CD4-positive, alpha-beta T cell treated with Interferon gamma for 1 hour (primary cell): ENCODE measurements at places on chromosomes 6 and 20.

DNA sequence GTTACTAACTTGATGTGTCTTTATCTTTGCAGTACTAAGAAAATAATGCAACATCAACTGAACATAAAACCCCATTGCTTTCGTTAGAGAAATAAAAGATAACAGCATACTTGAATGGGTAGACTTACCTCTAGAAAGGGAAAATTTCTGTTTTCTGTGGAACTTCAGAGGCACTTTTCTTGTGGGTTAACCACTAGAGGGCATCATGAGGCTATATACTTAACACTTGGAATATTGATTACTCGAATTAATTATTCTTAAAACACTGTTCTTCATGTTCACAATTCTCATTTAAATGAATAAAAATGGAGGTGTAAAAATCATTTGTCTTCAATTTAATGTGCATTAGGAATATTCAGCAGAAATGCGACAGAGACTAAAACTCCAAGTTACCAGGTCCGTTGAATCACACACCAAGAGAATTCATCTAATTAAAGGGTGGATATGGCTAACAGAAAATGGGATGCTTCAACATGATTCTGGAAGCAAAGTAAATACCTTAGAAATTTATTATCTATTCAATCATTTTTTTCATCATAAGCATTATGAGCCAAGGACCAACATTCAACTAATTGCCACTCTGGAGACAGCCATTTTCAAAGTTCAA, 330.8 kb upstream of the PREP start:
- DNase-seq = no peak

GRCh38 chr20:36709126-36709525, 36.8 kb downstream of the NDRG3 start:
- DNase-seq = no peak

GRCh38 chr6:125164696-125165095, 11.1 kb downstream of the TPD52L1 start:
- no peak for DNase-seq

DNA sequence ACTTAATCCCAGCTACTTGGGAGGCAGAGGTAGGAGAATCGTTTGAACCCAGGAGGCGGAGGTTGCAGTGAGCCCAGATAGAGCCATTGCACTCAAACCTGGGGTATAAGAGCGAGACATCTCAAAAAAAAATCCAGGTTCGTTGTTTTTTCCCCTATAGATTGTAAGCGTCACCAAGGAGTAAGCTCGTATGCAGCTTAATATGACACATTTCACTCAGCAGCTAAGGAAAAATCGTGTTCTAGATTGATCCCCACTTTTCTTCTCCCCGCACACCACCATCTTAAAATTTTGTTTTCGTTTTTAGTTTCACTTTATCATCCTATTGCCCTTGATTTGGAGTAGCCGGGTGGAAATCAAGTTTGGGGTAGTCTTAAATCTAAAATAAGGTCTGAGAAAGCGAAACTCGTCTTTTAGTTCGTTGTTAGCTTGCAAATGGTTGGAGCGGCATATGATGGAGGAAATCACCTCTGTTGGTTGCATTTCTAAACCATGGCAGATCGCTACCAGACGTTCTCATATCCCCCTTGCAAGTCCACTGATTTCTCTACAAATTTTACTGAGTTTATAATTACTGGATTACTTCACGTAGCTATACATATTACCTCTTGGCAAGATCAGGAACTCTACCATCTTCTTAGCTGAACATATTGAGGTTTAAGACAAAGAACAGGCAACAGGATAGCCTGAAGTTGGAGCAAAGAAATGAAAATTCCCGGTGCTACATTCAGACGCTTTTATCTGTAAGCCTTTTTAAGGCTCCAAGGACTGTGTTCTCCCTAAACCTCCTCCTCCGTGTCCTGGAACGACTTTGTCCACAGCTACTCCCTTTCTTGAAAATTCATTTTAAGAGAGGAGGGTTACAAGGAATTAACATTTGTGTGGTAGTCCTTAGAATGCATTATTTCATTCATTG, 91.1 kb upstream of the BTN3A2 start:
- peak; percentile 18 for DNase-seq

DNA sequence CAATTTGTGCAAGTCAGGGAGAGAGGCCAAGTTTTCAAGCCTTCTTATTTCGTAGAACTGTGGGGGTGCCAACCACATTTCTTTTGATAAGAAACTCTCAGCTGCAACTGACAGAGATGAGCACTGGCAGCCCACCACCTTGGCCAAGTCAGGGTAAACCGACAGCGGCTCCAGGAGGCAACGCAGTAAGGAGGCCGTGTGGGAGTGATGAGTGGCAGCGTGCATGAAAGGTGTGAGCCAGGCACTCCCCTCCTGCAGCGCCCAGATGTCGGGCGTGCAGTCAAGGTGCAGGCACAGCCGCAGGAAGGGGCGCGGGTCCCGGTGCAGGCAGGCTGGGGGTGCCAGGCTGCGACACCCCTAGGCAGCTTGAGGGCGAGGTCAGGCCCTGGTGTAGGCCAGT, 49.2 kb upstream of the HDAC2 start:
- no peak for DNase-seq

- no peak for DNase-seq
Observed at GRCh38 chr6:138528956-138529355, 29.7 kb upstream of the NHSL1 start.

GRCh38 chr20:53081916-53082863, 110.0 kb downstream of the TSHZ2 start:
- no peak for DNase-seq

DNA sequence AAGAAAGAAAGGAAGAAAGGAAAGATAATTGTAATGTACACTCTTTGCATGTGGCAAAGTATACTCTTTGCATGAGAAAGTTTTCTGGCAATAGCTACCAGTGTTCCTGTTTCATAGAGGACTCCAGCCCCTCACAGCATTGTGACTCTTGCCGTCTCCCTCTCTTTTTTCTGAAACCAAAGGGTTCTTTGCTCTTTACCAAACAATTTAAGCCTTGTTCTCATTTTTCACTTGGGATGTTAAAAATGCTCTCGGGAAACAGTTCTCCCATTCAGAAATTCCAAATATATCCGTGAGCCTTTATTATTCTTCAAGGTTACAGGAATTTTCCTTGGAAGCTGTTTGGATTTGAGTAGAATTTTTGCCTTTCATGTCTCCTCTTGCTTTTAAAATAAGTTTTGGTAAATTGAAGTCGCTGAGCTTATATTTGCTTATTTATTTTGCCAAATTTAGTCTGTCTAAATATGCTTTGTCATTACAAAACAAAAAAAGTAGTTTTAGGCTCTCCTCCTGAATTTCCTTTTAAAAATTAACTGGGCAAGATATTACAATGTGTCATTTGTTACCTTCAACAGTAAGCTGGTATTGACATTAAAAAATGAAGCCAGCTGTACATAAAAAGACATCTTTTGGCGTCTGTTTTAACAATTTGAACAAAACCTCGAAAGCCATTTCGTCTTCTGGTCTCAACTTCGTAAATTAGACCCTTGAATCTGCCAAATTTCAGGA, 103.8 kb upstream of the ARMC2 start:
- DNase-seq = no peak

- DNase-seq = no peak
Observed at GRCh38 chr6:158894193-158894592, 75.0 kb upstream of the EZR start.

DNA sequence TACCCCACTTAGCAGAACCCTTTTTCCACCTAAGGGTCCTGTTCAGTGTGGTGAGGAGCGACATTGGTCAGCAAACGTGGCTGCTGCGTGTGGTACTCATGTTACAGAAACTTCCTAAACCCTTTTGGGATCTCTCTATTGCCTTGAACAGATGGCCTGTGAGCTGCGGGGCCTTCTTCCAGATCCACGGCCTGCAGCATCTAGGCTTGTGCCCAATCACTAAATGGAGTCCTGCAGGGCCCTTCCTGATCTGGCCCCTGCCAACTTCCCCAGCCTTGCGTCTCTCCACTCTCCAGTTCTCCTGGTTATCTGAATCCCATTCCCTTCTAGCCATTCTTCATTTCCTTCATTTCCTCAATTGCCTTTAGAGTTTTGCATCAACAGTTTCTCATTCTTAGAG, 85.6 kb downstream of the PDE7B start:
- DNase-seq = no peak

DNA sequence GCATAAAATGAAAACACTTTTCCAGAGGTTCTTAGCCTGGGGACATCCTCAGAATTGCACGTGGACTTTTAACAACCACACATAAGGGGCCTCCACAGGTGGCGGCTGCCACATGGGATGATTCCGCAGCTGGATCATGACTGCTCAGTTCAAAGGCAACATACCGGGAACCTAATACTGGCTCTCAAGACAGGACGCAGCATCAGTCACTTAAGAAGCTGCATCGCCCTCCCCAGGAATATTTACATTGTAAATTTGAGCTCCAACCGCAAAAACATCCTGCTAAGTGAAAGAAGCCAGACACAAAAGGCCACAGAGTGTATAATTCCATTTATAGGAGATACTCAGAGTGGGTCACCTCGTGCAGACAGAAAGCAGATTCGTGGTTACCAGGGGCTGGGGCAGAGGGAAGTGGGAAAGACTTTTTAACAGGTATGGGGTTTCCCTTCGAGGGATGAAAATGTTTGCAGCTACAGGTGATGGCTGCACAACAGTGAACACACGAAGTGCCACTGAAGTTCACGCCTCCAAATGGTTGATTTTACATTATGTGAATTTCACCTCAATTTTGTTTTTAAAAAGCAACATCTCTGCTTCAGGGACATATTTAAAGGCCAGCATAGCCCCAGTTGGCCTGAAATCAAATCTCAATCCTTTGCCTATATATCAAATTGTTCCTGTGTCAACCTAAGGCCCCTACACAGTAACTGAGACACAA, 141.5 kb downstream of the BMP7 start:
- no peak for DNase-seq

GRCh38 chr20:43863330-43863729, 51.3 kb upstream of the TOX2 start:
- no peak for DNase-seq

- peak; percentile 14 for DNase-seq
Observed at GRCh38 chr6:37083243-37084138, 78.0 kb downstream of the FGD2 start.

DNA sequence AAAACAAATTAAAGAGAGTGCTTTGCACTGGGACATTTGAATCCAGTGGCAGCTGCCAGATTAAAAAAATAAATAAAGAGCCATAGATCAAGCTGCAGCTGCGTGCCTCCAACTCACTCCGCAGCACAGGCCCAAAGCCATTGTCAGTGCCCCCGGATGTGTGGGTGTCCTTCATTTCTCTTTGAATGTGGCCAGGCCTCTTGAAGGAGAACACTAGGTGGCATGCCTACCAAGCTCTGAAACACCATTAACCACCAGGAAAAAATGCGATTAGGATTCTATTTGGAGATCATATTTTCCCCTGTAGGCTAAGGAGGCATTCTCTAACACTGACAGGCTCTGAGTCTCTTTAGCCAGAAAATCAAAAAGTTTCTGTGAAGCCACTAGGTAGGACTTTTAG, 549.8 kb downstream of the PRKN start:
- DNase-seq = no peak

- peak; percentile 20 for DNase-seq
Observed at GRCh38 chr6:88238065-88238464, 71.9 kb upstream of the CNR1 start.

- no peak for DNase-seq
Observed at GRCh38 chr6:159307246-159307790, 138.1 kb downstream of the FNDC1 start.

DNA sequence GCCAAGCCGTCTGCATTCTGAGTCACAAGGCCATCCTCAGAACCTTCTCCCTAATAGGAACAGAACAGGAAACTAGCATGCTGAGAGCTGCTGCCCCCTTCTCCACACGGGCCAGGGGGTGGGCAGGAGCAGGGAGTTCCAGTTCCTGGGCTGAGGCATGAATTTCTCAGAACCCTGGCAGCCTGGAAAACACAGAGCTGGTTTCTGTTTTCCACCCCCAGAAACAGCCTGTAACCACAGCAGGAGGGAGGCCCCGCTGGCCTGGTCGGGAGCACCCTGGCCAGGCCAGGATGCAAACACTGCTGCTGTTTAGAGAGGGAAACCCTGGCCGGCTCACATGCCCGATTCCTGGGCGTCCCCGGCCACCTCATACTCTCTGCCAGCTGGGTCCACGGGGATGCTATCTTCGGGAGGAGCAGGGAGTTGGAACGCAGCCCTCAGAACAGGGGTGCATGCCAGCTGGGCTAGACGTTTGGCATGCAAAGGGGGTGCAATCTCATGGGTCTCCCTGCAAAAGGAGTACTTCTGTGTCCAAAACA, 130.1 kb downstream of the NFATC2 start:
- DNase-seq = no peak

DNA sequence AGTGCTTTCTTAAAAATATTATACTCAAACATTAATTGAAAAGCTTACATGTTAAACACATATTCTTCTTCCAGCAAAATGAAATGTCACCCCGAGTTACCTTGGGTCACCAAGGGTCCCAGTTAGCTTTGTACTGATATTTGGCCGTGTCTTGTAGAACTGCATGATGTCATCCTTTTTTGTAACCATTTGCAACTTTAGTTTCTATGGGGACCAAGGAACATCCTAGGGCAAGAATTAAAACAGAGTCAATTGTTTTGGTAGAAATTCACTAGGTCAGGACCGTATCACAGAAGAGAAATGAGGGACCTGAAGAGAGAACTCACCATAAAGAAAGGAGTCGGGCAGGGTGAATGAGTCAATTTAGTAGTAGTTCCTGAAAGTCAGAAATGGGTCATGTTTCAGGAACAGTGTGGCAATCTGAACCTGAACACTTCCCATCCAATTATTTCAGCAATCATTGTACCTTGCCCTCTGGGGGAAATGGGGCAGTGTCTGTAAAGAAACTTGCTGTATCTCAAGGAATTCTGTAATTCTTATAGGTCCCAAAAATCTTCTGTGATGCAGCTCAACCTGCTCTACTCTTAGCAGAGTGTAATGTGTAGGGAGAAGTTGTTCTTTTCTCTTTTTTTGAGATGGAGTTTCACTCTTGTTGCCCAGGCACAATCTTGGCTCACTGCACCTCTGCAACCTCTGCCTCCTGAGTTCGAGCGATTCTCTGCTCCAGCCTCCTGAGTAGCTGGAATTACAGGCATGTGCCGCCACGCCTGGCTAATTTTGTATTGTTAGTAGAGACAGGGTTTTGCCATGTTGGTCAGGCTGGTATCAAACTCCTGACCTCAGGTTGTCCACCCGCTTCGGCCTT, 5.3 kb upstream of the AKAP7 start:
- no peak for DNase-seq

GRCh38 chr6:40551966-40552505, 35.1 kb downstream of the LRFN2 start:
- no peak for DNase-seq

GRCh38 chr6:79384845-79385244, 150.4 kb upstream of the HMGN3 start:
- no peak for DNase-seq

DNA sequence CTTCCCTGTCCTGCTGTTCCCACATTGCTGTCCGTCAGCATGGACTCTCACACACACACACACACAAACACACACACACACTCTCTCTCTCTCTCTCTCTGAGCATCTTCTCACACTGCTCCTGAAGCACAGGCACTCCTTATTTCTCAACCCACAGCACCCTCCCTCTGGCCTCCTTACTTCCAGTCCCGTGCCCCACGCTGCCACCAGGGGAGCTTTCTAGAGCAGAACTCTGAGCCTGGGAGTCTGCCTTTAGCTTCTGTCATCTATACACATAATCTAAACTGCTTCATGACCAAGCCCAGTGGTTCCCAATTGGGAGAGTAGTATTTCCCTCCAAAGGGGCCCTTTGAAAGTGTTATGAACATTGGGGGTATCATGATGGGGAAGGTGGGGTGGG, 29.1 kb downstream of the HECA start:
- peak; percentile 16 for DNase-seq
